EH (cell line): ENCODE measurements at places on chromosomes 2 and 18.

DNA sequence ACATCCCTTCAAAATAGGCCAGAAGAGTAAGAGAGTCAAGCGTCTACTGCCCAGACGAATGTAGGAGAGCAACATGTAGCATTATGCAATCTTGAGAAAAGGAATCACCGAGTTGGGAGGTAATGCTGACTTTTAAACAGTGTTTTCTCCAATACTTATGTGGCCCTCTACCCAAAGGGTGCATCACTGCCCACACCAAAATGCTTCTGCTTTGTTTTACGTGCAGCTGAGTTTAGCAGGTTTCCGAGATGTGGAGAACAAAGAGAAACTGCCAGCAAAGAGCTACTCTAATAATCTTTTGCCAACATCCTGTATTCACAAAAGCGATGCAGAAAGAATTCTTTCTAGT lies 63.4 kb upstream of the ZEB2 start:
- no peak for DNase-seq

DNA sequence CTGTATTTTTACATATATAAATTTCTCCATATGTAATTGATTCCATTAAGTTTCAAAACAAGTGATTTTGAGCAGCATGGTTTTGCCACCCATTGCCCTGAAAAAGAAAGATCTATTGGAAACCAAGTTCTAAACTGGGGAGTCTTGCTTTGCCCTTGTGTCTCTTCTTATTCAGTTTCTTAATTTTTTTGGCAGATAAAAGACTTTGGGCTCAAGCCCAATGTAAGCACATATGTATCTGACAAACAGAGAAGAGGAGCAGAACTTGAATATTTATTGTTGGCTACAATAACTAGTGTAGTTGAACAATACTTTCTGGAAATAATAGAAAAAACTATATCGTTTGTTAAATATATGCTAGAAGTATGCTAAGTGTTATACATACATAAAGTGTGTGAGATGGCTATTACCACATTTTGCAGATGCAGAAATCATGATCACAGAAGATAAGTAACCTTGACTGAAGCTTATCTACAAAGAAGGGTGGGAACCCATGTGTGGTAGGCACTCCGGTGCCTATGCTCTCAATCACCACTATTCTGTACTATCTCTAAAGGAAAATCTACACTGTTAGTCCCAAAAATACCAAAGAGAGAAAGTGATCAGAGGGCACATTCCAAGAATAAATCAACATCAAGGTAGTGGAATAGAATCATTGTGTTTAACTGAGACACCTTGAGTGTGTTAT lies 109.1 kb downstream of the PLA2R1 start:
- DNase-seq: no peak

DNA sequence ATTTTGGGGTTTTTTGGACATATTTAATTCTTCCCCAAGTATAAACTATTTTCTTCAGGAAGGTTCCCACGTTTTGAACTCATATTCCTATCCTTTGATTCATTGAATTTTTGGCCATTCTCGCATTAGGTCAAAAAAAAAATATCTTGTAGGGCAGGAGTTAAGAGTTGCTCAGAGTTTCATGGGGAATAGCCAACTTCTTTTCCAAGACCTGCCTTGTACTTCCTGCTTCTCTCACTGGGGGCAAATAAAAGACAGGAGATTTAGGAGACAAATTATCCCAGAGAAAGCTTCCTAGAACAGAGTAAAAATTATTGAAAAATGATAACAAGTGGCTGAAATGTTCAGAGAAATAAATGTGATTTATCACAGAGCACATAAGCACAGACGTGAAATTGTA lies 55.2 kb upstream of the BCL11A start:
- no peak for DNase-seq

GRCh38 chr2:177530561-177530960 lies 138.0 kb downstream of the AGPS start:
- no peak for DNase-seq

- no peak for DNase-seq
These were observed 553.4 kb downstream of the TNS1 start for GRCh38 chr2:217449444-217449843.

DNA sequence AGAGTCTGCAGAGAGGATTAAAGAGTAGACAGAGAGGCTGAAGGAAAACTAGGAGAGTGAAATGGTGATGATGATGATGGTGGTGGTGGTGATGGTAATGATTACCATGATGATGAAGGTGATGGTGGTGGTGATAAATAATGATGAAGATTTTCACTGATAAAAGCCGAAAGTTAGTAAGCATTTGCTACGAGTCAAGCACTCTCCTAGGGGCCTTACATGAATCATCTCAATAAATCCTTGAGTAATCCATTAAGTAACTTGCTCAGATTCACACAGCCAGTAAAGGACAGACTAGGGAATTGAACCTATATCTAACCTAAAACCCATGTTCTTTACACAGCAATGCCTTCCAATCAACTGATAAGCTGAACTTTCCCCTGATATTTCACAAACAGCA lies 106.7 kb upstream of the PGAP1 start:
- DNase-seq: peak; percentile 23

DNA sequence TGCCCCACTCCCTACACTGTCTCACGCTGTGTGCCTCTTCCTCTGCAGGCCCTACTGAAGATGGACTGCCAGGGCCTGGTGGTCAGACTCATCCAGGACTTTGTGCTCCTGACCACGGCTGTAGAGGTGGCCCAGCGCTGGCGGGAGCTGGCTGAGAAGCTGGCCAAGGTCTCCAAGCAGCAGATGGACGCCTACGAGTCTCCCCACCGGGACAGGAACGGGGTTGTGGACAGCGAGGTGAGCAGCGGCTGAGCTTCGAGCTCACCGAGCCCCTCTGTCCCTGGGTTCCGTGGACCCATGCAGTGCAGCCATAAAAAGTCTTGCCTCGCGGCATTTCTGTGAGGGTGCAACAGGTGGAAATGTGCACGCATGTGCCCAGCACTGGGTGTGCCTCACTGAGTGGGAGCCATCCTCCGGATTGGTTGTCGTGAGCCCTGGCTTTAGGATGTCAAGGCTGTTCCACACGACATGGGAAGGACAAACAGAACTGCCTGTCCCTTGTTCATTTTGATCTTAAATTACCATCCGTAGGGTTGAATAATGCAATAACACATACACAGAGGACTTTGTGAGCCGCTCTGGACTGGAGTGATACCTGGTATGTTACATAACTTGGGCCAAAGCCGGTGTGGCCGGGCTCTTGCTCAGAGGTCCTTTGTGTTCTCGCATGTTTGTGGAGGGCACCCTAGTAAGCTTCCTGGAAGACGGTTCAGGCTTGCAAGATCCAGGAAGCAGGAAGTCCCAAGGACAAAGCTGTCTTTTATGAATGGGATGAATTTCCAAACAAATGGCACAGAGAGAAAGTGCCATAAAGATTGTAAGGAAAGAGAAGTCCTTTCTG lies 100.9 kb downstream of the SH3BP4 start:
- no peak for DNase-seq

- no peak for DNase-seq
These were observed 256.5 kb downstream of the MYCN start for GRCh38 chr2:16196687-16197503.

- no peak for DNase-seq
These were observed 31.5 kb downstream of the CMPK2 start for GRCh38 chr2:6834163-6834562.

- no peak for DNase-seq
These were observed 471.1 kb upstream of the FAM98A start for GRCh38 chr2:34070196-34070595.

GRCh38 chr2:45510701-45511420 lies 100.2 kb downstream of the SRBD1 start:
- no peak for DNase-seq

- DNase-seq: no peak
These were observed 31.3 kb upstream of the CREG2 start for GRCh38 chr2:101418460-101419095.

- no peak for DNase-seq
These were observed 54.9 kb downstream of the AKAIN1 start for GRCh38 chr18:5142131-5142530.

GRCh38 chr18:30404422-30404821 lies 638.1 kb downstream of the DSC3 start:
- no peak for DNase-seq

- DNase-seq: no peak
These were observed 100.6 kb downstream of the TFCP2L1 start for GRCh38 chr2:121184248-121184862.

DNA sequence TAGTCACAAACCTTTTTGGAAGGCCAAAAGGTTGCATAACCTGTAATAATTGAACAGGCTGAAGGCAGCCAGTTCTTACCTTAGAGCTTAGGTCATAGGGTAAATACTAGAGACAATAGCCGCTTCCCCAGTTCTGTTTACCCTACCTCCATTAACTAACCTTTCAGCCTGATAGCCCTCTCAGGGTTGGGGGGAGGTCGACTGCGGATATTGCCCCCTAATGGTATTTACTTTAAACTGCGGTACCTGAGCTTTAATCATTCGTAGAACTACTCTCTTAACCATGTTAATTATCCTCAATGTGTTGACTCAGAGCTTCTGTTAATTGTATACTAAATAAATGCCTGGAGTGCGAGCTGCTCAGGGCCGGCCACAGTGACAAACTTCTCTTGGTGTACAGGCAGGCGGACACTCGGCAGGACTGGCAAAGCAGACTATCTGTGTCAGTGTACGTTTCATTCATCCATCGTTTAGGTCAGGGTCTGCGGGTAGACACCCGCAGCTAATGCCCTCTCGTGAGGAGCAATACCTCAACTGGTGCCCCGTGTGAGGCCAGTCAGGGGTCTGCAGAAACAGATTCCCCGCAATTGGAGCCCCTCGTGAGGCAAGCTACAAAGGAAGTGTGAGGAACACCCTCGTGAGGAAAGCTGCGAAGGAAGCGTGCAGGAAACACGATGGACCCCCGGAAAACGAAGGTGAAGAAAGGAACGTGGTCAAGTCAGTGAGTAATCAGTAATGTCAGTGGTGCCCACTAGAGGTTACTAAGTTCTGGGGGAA lies 115.3 kb upstream of the SCN7A start:
- DNase-seq: no peak

- DNase-seq: no peak
These were observed 20.8 kb downstream of the FAM171B start for GRCh38 chr2:186714611-186715010.

DNA sequence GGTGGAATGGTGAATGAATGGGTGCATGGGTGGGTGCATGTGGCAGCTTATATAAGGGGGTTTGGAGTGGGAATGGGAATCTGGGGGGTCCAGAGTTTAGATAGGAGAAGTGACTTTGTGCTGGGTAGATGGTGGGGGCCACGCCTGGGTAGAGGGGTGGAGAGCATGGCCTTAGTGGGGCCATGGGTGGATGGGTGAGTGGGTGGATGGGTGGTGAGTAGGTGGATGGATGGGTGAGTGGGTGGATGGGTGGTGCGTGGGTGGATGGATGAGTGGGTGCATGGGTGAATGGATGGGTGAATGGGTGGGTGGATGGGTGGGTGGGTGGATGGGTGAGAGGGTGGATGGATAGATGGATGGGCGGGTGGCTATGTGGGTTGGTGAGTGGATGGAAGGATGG lies 53.9 kb downstream of the MYO7B start:
- no peak for DNase-seq

- DNase-seq: no peak
These were observed 44.5 kb downstream of the MYL12B start for GRCh38 chr18:3306391-3306790.

DNA sequence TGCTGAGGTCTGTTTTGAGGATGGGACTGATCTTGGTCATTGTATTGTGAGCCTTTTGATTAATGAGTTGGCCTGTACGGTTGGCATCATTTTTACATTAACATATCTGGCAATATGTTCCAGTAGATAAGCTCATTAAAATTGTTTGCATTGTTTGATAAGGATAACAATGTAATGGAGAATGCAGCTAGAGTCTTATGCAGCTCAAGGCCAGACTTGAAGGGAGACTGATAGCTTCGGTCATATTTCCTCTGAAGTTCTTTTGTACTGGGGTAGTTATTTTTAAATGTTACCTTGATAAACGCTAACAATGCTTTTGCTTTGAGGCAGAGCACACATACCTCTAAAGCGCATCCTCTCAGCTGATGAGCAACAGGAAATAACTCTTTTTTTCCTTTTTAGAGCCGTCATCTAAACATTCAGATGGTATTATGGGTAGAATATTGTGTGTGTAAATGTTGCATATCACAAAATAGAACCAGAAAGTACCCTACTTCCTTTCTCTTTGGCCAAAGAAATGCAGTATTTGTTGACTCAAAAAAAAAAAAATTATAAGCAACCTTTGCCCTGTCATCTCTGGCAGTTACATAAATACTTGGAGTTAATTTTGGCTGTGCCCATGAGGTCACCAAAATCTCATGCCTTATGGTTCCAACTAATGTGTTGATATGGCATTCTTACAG lies 1.3 kb downstream of the MAPRE2 start:
- DNase-seq: peak; percentile 29

- DNase-seq: no peak
These were observed 37.1 kb upstream of the TNFRSF11A start for GRCh38 chr18:62287781-62288664.
